ENCODE measurements at places on chromosomes 2 and 18. TPM values are rescaled to one million over a fixed set of nuclear protein-coding genes. Genes with fewer than 3 reads are reported as not detected.

CARF gene
- total RNA-seq: 5.3 TPM

ASB18 gene
- total RNA-seq: not detected

HRH4 gene
- total RNA-seq: 0.17 TPM

FAP gene
- 1.3 TPM for total RNA-seq

PDIA6 gene
- total RNA-seq: 358 TPM

KLHL14 gene
- total RNA-seq: 0.43 TPM

CFC1 gene
- not detected for total RNA-seq

CKAP2L gene
- total RNA-seq: 2.1 TPM

CIDEA gene
- total RNA-seq: 0.43 TPM

GATA6 gene
- total RNA-seq: 10.9 TPM

Data from astrocyte (in vitro differentiated cells and primary cell).